ENCODE measurements at places on chromosomes 16 and 17. TPM values are rescaled to one million over a fixed set of nuclear protein-coding genes. Genes with fewer than 3 reads are reported as not detected.

Gene GAS7
- 0.47 TPM for total RNA-seq

Gene TRIM37
- total RNA-seq = 17.9 TPM

Gene BCAR1
- 108 TPM for total RNA-seq

Gene ABAT
- total RNA-seq = 0.48 TPM

Gene ABCC11
- total RNA-seq = 0.16 TPM

Gene ICAM2
- total RNA-seq = not detected

Gene PABPN1L
- not detected for total RNA-seq

Gene CENPX
- total RNA-seq = 192 TPM

Gene KRTAP9-7
- not detected for total RNA-seq

Gene PIMREG
- total RNA-seq = 48.9 TPM

Gene ABCA9
- not detected for total RNA-seq

Gene CA4
- 0.30 TPM for total RNA-seq

Gene OTOA
- total RNA-seq = 0.14 TPM

Gene CDRT15
- not detected for total RNA-seq

Gene CEP295NL
- 0.48 TPM for total RNA-seq

Gene SEZ6L2
- 19.9 TPM for total RNA-seq

Gene PROCA1
- 1.3 TPM for total RNA-seq

Gene NHLRC4
- total RNA-seq = 0.15 TPM

Gene CCL5
- 1.0 TPM for total RNA-seq

Gene CCL18
- total RNA-seq = not detected

Gene CFAP52
- total RNA-seq = not detected

Gene FAM20A
- total RNA-seq = not detected

Gene MYH1
- not detected for total RNA-seq

Gene SLC5A11
- 0.37 TPM for total RNA-seq

Gene SLC52A1
- total RNA-seq = 0.68 TPM

Data from A549 treated with GW870086 at 1 μM for 4 hours (cell line).